ENCODE measurements at places on chromosomes 6 and 20.
A peak's percentile ranks its signal among the peaks of the same experiment; 100 is the strongest.

DNA sequence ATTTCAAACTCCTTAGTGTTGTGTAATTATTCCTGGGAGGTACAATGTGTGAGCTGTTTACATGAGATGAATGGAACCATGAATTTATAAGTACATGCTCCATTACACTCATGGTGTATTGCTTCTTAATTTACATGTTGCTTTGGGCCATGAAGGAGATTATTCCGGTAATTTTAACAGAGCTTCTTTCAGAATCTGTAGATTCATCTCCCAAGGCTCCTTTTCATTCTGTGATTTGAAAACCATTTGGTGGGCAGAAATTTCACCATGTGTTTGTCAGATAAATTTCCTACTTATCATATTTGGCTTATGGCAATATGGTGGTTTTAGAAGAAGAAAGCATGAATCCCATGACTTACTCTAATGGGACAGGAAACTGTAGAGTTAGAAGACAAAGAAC is 421.6 kb upstream of the EYS start:
- no peak for DNase-seq

DNA sequence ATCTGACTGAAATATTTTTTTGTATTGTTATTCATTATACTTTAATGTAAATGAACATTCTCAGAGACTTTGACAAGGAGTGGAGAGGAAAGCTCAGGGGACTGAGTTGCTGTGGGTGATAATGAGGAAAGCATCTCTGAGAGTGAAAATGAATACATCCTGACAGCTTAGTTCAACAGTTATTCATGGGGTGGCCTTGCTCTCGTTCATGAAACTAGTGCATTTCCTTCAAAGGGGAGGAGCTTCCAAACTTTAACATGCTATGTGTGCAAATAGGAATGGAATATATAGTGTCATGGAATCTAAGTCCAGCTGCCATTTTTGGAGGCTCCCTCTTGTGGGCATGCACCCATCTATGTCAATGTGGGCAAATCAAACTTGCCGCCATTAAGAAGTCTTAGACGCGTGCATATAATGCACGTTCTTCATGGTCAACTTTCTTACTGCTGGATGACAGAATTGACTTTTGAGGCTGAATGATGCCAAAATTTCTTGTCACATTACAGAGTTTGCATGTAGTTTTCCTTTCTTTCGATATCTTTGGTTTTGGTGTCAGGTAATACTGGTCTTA is 124.3 kb upstream of the TMEM170B start:
- peak; percentile 16 for DNase-seq

- no peak for DNase-seq
Observed at GRCh38 chr20:49785852-49786175, 26.8 kb upstream of the SLC9A8 start.

- DNase-seq: no peak
Observed at GRCh38 chr6:170173335-170173881, 117.5 kb downstream of the DLL1 start.

- no peak for DNase-seq
Observed at GRCh38 chr6:53257533-53257932, 91.2 kb downstream of the ELOVL5 start.

All from fibroblast of skin of right biceps (primary cell).